Non-pigmented ciliary epithelial cell (primary cell): ENCODE measurements at places on chromosomes 5 and 9.

DNA sequence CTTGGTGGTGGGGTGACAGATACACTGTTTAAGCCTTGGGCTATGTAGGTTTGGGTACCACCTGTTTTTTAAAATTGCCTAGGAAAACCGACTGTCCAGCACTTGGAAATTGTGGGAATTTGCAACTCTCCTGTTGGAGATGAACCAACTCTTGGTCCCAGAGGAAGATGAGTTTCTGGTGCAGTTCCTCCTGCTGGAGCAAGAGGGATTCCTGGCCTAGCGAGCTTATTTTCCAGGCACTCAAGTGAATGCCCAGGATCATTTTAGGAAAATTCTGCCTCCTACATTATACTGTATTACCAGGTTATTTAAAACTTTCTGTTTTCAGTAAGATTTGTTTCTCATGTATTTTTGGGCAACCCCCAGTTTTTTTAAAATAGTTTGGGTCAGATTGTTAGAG, 33.7 kb downstream of the AP3S1 start:
- DNase-seq, result no peak

- no peak for DNase-seq
Measured at GRCh38 chr5:80141147-80141671, 106.1 kb downstream of the THBS4 start.

GRCh38 chr5:109852371-109853155, 162.8 kb downstream of the MAN2A1 start:
- no peak for DNase-seq

DNA sequence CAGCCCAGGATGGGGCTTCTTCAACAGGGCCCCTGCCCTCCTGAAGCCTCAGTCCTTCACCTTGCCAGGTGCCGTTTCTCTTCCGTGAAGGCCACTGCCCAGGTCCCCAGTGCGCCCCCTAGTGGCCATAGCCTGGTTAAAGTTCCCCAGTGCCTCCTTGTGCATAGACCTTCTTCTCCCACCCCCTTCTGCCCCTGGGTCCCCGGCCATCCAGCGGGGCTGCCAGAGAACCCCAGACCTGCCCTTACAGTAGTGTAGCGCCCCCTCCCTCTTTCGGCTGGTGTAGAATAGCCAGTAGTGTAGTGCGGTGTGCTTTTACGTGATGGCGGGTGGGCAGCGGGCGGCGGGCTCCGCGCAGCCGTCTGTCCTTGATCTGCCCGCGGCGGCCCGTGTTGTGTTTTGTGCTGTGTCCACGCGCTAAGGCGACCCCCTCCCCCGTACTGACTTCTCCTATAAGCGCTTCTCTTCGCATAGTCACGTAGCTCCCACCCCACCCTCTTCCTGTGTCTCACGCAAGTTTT, 23.6 kb downstream of the PCDHGC5 start:
- no peak for DNase-seq

GRCh38 chr5:154176181-154176580, 14.4 kb upstream of the GALNT10 start:
- no peak for DNase-seq

- no peak for DNase-seq
Measured at GRCh38 chr5:157323107-157323706, 57.3 kb downstream of the CYFIP2 start.

GRCh38 chr5:39337252-39337915, 26.9 kb downstream of the C9 start:
- DNase-seq, result no peak

DNA sequence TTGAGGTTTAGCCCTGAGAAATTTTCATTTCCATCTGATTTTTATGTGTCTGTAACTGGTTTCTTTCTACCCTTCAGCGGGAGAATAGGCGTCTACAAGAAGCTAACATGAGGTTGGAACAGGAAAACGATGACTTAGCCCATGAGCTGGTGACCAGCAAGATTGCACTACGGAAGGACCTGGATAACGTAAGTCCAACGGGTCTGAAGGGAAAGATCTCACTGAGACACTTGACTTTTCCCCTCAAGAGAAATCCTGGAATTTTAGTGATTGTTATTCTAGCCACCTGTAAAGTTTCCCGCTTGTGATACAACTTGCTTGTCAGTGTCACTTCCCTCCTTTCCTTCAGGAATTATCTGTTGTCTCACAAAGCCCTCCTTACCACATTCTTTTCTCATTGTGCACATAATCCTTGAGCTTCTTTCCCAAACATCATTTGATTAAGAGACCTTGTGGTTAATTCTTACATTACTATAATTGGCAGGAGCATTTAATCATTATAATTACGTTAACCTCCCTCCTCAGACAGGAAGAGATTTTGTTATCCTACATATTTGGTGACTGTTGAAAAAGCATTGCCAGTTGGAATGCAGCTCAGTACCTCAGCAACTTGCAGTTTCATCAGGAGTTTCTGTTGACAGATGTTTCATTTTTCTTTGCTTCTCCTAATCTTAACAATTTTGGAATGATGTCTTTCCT, 56.9 kb downstream of the GPR21 start:
- no peak for DNase-seq

DNA sequence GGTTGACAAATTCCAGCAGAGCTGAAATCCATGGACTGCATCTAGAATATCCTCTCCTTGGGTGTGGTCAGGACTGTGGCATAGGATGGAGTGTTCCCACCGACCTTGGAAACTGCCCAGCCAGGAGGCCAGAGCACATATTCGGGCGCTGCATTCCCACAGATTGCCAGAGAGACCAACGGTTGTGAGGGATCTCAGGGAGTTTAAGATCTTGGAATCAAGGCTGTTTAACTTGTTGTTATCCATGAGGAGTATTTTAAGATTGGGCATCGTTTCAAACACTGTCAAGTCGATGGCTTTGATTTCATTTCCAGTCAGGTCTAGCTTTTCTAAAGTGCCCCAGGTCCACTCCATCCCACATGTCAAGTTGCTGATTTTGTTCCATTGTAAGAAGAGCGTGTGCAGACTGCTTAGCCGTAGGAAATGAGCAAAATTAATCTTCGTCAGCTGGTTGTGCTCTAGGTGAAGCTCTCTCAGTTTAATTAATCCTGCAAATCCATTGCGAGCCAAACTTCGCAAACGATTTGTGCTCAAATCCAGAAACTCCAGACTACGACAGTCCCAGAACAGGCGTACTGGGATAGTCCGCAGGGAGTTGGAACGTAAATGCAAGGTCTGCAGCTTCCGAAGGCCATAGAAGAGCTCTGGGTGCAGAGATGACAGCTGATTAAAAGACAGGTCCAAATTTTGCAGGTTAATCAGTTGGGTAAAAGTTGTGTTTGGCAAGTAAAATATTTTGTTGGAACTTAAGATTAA, 1.5 kb downstream of the LRRTM2 start:
- no peak for DNase-seq
